ENCODE measurements at places on chromosomes 3 and 15.

- DNase-seq, result no peak
Measured at GRCh38 chr15:72312605-72313447, 7.1 kb downstream of the CELF6 start.

- DNase-seq, result no peak
Measured at GRCh38 chr3:122623031-122623829, 45.8 kb downstream of the PARP15 start.

DNA sequence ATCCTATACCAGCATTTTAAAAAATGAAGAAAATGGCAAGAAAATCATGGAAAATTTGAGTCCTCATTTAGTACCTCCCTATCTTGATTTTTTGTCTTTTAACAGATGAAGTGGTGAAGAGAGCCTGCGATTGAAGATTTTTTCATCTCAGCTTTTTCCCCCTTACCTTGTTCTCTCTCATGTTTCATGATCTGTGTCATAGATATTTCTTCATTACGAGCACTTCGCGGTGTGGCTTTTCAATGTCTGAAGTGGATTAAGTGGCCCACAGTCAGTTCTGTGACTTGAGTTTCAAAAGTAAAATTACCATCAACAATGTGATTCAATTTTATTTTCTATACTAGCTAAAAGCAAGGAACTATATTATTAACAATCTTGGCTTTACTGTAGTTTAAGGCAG is 147.2 kb downstream of the FNDC3B start:
- no peak for DNase-seq

DNA sequence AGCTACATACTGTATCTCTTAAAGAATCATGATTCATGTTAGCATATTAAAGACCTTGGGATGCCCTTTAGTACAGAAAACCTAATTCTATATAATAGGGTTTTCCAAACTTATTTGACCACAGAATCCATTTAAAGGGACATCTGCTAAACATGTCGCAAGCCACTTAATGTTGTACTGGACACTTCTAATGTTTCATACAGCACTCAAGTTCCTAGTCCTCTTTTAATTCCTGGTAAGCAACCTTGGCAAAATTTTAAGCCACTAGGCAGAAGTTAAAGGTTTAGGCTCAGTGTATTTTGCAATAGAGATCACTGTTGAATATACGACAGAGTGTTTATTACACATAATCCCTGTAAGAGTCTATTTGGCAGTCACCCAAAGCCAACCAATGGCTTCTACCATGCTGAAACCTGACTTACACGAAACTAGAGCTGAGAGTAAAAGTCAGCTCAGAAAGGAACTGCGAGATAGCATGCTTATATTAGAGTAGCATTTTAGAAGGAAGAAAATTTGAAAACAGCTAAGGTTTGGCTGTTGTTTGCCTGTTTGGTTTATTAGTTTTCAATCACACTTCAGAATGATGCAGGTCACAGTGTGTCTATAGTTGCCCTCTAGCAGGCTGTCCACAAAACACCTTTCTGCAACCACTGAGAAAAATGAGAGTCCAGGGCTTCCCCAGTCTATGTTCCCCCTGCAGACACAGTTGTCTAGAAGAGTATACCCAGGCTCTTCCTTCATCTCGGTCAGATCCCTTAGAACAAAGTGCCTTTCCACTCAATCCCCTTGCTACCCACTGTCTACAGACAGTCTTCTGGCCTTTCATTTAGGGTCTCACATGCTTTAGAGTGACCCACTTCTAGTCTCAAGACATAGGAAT is 104.4 kb downstream of the FMN1 start:
- DNase-seq, result no peak

GRCh38 chr15:41634072-41634626 is 26.1 kb upstream of the MGA start:
- DNase-seq, result no peak

- DNase-seq, result no peak
Measured at GRCh38 chr15:31273258-31273941, 53.2 kb upstream of the KLF13 start.

GRCh38 chr15:33150971-33151370 is 43.5 kb downstream of the FMN1 start:
- DNase-seq, result no peak

DNA sequence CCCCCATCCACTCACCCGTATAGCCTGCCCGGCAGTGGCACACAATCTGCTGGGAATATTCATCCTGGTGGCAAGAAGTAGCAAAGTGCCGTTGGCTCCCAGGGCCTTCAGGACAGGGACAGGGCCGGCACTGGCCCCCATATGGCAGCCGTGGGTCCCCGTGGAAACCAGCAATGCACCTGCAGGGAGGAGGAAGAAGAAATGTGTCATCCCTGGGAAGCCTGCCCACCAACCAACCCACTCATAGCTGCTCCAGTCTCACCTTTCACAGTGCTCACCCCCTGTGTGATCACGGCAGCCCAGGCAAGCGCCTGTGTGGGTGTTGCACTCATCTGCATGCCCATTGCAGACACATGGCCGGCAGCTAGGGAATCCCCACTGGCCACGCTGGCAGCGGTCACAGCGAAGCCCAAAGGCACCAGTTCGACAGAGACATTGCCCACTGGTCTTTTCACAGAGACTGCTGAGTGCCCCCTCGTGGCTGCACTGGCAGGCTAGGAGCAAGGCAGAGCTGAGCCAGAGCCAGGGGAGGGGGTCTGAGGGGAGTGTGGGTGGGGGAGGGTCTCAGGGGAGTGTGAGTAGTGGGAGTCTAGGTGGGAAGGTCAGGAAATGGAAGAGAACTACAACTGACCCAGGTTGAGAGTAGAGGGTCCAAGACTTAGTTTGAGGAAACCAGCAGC is 4.5 kb upstream of the USP19 start:
- no peak for DNase-seq

- DNase-seq, result no peak
Measured at GRCh38 chr3:7238565-7239295, 377.8 kb downstream of the GRM7 start.

DNA sequence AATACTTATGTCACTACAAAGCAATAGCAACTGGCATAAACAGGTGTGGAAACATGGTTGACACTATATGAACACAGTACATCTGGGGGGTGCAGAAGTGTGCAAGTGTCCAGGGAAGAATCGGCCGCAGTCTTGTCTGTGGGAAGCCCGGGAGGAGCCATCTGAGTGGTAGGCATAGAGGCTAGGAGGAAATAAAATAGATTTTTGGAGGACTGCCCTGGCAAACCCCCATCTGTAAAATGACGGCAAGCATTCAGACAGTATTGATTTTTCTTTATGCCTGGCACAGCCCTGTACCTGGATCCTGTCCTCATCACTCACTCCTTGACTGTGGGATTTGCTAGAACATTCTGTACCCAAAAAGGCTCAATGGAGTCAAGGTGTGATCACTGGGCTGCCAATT is 31.3 kb downstream of the THSD4 start:
- no peak for DNase-seq

DNA sequence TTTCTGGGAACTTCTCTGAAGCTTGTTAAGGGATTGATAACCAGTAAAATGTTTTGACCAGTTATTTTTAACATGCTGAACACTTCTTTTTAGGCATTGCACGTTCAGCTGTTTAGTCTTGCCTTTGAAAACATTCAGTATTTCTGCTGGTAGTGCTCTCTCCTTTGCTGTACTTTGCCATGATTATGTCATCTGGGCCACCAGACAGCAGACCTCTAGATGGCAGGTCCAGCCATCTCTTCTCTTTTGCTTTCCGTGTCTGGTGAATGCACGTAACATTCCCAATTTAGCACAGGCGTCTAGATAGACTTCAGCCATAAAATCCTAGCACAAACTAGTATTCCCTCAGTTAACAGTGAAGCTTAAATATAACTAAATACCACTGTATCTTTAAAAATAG is 57.8 kb downstream of the RAB7A start:
- no peak for DNase-seq

DNA sequence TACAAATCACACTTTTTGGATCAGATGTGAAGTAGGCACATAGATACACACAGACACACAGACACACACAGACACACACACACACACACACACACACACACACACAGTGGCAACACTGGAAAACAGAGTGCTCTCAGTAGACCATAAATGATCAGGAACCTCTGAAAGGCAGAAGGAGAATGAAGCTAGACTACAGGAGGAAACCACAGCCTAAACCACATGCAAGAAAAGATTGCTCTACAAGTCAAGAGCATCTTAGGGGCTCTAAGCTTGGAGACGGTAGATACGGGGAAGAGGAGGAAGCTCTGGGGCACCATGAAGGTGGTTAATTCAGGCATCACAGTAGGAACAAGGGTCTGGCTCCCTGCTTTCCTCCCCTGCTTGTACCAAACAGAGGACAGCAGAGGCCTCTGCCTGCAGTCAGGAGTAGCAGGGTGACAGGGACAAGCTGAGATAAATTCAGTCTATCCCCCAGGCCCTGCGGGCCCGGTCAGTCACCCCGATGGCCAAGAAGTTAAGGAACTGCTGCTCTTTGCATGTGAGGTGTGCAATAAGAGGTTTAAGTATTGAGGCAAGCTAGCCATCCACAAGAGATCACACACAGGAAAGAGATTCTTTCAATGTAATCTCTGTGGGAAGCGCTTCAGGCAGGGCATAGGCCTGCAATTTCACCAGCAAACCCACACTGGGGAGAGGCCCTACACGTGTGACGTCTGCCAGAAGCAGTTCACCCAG is 23.5 kb upstream of the ARPIN start:
- DNase-seq, result no peak

- no peak for DNase-seq
Measured at GRCh38 chr3:122794483-122794778, 438 bp upstream of the SLC49A4 start.

- no peak for DNase-seq
Measured at GRCh38 chr3:66638717-66639116, 137.9 kb upstream of the LRIG1 start.

GRCh38 chr3:176776622-176777175 is 420.6 kb downstream of the TBL1XR1 start:
- no peak for DNase-seq

DNA sequence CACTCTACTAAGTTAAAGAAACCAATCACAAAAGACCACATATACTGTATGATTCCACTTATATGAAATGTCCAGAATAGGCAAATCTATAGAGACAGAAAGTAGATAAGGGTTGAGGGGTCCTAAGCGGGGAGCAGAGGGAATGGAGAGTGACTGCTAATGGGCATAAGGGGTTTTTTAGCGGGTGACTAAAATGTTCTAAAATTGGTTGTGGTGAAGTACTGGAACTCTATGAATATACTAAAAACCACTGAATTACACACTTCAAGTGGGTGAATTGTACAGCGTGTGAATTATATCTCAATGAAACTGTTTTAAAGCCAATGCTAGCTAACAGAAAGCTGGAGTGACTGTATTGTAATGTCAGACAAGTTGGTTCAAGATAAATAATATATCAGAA is 33.3 kb downstream of the KPNA1 start:
- no peak for DNase-seq

GRCh38 chr3:115699706-115700105 is 76.4 kb downstream of the GAP43 start:
- DNase-seq, result no peak

DNA sequence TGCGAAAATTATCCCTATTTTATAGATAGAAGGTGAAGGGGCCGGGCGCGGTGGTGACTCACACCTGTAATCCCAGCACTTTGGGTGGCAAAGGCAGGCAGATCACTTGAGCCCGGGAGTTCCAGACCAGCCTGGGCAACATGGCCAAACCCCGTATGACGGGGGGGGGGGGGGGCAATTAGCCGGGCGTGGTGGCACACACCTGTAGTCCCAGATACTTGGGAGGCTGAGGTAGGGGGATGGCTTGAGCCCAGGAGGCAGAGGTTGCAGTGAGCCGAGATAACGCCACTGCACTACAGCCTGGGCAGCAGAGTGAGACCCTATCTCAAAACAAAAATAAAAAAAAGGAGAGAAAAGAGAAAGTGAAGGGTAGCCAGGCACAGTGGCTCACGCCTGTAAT is 1.4 kb downstream of the AAGAB start:
- DNase-seq, result no peak

- DNase-seq, result no peak
Measured at GRCh38 chr3:5485427-5485826, 297.9 kb downstream of the EDEM1 start.

- no peak for DNase-seq
Measured at GRCh38 chr15:34855413-34855812, 60.1 kb upstream of the ACTC1 start.

GRCh38 chr3:49872801-49873281 is 3.1 kb upstream of the CAMKV start:
- DNase-seq, result no peak

- DNase-seq, result no peak
Measured at GRCh38 chr15:79675982-79676381, 220.8 kb downstream of the MTHFS start.

- DNase-seq, result no peak
Measured at GRCh38 chr3:161770484-161771386, 274.1 kb downstream of the OTOL1 start.

DNA sequence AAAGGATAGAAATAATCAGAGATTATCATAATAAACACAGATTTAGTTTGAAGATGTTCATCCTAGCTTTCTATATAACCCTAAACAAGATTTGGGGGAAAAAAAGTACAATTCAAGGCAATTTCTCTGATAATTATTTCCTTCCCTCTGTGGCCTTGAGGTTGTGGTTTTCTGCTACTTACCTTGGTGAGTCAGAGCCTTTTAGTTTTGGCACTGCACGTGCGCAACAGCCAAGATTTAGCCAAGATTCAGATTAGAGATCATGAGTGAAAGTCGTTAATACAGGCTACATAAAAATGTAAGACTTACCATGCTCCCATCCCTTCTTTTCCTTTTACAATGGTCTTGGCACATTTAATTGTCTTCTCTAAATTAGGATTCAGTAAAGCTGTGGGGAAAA is 6.7 kb downstream of the LYZL4 start:
- no peak for DNase-seq

DNA sequence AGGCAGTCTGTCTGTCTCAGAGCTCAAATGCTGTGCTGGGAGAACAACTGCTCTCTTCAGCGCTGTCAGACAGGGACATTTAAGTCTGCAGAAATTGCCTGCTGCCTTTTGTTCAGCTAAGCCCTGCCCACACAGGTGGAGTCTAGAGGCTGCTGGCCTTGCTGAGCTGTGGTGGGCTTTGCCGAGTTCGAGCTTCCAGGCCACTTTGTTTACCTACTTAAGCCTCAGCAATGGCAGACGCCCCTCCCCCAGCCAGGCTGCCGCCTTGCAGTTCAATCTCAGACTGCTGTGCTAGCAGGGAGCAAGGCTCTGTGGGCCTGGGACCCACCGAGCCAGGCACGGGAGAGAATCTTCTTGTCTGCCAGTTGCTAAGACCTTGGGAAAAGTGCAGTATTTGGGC is 25.0 kb upstream of the RPP14 start:
- no peak for DNase-seq

DNA sequence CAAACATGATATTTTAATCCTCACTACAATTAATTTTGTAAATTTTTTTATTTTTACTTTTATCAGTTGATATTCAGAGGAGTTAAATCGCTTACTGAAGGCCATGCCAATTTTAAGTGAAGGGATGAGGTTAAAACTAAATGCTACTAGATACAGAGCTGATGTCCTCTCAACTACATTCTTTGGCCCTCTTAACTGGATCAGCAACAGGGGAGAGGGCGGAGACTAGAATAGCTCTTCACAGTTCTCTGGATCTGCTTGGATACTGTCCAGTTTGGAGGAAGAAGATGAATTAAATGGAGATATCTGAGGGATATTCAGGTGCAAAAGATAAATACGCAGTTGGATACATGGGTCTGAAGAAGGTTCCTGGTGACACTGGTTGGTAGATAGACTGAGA is 85.6 kb upstream of the LYSMD4 start:
- DNase-seq, result no peak
